ENCODE measurements at places on chromosomes 16 and 17.
A peak's percentile ranks its signal among the peaks of the same experiment; 100 is the strongest.

DNA sequence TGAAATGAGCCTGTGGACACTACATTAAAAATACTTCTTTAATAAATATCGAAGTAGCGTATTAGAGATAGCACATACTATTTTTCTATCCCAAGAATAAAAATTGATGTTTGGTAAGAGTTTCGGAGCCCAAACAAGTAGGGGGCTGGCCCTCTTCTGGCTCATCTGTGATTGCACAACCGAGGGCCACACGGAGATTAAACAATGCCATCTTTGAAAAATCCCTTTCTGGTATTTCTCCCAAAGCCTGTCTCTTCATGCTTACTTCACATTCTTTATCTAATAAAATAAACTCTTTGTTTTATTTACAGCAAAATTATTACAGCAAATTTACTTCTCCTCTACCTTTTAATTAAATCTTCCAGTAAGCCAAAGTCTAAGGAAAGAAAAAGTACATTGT is 9.6 kb upstream of the MYH11 start:
- no peak for DNase-seq

- DNase-seq, result no peak
These were observed 3.5 kb downstream of the CDH13 start for GRCh38 chr16:82630219-82630618.

- no peak for DNase-seq
These were observed 7.2 kb upstream of the HSD11B2 start for GRCh38 chr16:67423611-67424260.

- no peak for DNase-seq
These were observed 21.4 kb upstream of the RPTOR start for GRCh38 chr17:80523054-80523744.

DNA sequence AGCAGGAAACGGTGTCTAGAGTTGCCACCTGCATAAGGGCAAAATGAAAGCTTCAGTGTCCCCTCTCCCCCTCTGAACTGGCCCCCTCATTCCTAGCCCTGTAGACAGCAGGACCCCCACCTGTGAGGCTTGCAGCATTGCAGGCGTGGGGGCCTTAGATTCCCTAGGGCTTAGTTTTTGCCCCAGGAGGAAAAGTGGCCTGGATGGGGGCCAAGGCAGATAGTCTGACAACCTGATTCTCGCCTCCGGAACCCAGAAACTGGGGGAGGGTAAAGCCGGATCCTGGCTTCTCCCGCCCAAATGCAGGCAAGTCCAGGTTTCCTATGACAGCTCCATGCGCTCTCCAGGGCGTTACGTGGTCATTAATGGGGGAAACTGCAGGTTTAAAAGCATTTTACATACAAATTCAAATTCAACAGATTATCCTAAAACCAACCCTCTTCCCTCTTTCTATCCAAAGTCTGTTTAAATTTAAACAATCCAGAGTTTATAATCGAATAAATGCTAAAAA is 678 bp upstream of the HOXB6 start:
- no peak for DNase-seq

- DNase-seq, result no peak
These were observed 9.7 kb downstream of the PRR29 start for GRCh38 chr17:64007838-64008282.

DNA sequence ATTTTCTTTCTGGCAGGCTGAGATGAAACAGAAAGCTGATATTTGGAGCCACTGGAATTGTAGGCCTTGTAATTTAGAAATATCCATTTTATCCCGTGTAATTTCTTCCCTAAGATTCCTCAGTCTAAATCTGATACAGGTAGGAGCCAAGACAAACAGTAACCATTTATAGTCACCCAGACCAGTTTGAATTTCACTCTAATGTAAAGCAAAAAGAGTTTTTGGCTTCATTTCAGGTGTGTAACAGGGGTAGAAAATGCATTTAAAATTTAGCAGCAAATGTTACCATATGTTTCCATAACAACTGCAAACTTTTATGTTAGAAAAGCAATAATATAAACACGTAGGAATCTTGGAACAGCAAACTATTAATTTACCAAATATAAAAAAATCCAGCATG is 249.4 kb downstream of the FTO start:
- DNase-seq, result no peak

GRCh38 chr17:63489291-63489690 is 12.4 kb downstream of the ACE start:
- DNase-seq, result no peak

DNA sequence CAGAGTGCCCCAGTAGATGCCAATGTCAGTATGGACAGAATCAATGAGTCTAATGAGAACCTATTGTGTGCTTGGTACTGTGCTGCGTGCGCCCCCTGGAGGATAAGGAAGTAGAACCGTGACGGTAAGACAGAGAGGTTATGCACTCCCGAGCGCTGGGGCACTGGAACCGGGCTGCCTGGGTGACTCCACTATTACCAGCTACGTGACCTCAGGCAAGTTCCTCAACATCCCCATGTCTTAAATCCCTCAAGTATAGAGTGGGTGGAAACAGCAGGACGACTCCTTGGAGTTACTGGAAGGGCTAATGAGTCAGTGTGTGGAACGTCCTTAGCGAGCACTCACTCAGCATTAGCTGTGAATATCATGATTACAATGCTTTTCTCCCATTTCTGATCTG is 16.2 kb downstream of the CHST4 start:
- DNase-seq, result peak; percentile 25

DNA sequence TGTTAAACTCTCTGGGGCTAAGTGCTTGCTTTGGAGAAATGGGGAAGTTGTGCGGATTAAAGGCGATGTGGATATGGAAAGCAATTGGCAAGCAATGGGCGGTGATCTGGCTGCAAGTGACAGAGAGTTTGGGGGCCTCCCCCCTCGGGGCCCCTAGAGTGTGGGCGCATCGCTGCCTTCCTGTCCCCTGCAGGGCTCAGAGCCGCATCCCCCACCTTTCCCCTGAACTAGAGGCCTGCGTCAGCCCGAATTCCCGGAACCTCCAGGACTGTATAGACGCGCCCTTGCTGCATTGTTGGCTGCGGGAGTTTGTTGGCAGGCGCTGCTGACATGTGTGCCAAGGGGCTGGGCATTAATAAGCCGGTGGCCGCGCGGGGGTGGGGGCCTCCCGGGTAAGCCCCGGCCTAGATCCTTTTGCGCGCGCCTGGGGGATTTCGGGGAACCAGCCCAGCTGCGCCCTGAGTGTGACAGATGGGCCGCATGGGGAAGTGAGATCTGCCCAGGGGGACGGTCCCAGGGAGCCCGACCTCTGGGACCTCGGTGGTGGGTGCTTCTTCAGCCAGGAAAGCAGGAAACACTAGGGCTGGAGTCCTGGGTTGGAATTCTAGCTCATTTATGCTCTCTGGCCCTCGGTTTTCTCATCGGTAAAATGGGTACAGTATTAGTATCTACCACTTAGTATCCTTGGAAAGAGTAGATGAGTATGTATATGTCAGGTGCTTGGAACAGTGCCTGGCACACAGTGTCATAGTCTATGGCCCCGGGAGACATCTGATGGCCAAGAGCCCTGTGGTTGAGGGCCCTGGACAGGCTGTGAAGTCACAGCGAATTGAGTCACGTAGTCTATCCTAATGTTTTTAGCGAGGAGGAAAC is 1.0 kb downstream of the EEF2K start:
- peak; percentile 35 for DNase-seq

- DNase-seq, result no peak
These were observed 287.9 kb downstream of the FTO start for GRCh38 chr16:53991754-53992378.

GRCh38 chr16:72532906-72533410 is 361.0 kb upstream of the PMFBP1 start:
- DNase-seq, result no peak

DNA sequence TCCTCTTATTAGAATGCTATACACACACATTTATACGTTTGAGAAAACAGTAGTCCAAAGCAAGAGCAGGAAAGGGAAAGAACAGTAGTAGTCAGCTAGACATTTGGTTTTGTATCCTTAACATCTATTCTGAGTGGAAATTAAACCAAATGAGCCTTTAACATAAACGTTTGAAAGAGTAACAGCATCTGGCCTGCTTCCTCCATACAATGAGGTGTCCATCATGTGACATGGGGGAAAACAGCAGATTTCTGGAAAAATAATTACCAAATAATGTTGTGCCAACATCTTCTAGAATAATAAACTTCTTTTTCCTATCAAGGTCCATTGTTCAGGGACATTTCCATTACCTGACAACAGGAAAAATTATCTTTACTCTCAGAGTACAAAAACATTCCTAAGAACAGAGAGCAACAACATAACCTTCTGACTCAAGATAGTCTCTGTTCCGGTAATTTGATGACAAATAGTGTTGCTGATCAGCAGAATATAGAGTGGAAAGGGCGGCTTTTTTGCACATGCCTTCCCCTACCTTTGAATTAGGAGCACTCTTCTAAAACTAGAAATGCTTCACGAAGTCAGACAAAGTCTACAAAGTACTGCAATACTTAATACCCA is 20.2 kb downstream of the CYTH1 start:
- no peak for DNase-seq

DNA sequence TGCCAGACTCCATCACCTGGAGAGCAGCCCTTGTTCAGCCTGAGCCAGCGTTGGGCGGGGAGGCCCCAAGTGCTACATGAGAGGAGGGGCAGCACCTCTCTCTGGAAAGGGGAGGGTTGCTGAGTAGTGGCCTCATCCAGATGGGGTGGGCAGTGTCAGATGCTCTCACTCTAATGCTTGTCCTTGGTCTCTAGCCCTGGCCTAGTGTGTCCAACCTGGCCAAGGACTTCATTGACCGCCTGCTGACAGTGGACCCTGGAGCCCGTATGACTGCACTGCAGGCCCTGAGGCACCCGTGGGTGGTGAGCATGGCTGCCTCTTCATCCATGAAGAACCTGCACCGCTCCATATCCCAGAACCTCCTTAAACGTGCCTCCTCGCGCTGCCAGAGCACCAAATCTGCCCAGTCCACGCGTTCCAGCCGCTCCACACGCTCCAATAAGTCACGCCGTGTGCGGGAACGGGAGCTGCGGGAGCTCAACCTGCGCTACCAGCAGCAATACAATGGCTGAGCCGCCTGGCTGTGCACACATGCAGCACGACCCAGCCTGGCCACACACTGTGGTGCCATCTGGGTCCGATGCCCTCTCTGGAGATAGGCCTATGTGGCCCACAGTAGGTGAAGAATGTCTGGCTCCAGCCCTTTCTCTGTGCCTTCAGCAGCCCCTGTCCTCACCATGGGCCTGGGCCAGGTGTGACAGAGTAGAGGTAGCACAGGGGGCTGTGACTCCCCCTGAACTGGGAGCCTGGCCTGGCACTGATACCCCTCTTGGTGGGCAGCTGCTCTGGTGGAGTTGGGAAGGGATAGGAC is 4.3 kb downstream of the CTRL start:
- no peak for DNase-seq

DNA sequence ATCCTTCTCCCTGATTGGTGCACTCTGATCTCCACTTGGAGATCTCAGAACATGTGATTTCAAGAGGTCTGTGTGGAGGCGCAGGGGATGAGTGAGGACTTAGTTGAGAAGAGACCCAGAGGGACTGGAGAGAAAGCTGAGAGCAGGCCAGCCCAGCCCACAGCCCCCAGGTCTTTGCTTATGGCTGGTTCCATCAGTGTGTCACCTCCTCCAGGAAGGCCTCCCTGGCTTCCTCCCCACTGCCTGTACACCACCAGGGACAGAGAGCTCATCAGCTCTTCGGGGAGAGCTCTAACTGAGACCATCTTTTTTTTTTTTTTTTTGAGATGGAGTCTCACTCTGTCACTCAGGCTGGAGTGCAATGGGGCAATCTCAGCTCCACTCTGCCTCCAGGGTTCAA is 3.4 kb downstream of the P2RX1 start:
- no peak for DNase-seq

GRCh38 chr17:5745111-5745813 is 161.0 kb upstream of the NLRP1 start:
- DNase-seq, result no peak

DNA sequence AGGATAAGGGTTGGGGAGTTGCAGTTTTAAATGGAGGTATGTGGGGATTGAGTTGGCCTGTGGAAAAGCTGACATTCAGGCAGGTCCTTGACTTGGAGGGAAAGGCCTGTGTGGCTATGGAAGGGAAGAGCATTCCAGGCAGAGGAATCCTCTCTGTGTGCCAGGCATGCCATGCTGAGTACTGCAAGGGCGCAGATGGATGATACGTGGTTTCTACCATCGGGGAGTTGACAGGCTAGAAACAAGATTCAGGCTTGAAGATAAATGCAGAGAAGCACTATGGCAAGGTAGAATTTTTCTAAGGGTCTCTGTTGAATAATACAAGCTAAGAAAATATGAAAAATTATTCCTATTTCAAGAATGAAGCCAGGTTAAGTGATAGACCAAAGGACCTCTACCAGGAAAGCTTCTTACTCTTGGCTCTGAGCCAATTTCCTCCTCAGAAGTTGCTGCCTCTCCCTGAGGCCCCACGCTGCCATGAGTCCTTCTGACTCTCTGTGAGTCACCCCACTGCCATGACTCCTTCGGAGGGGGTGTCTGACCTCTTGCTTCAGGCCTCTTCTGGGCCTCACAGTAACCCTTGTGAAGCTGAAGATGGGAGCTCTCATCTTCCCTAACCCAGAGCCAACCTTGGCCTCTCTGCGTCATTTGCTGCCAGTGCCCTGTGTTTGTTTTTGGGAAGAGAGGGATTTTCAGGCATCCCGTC is 75.8 kb downstream of the WNT3 start:
- no peak for DNase-seq

DNA sequence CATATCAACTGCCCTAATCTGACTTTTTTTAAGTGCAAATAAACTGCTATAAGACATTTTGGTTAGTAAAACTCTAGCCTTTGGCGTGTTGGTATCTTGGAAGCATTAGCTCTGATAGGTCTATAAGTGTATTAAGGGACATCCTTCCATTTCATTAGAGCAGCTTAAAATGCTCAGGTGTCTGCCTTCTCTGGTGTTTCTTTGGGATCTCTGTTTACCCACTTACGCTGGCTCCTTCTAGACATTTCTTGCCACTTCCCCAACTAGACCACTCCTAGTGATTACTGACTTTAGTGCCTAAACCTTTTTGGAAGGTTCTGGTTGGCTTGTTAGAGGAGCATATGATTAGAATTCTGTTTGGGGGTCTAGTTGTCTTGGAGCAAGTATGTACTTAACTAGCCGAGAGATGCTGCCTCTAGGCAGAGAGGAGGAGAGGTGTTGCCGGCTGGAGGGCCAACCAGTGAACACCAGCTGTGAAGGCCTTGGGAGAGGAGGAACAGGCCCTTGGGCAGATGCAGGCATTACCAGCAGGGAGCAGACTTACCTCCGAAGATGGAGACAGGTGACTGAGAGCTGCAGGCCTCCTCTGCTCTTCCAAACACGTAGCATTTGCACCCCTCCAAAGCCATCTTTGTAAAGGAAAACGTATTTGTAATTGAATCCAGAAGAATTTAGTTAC is 15.2 kb upstream of the CLEC18C start:
- DNase-seq, result no peak

GRCh38 chr16:53515259-53515658 is 12.2 kb upstream of the AKTIP start:
- DNase-seq, result no peak
